ENCODE measurements at places on chromosomes 7 and 10.
A peak's percentile ranks its signal among the peaks of the same experiment; 100 is the strongest.

DNA sequence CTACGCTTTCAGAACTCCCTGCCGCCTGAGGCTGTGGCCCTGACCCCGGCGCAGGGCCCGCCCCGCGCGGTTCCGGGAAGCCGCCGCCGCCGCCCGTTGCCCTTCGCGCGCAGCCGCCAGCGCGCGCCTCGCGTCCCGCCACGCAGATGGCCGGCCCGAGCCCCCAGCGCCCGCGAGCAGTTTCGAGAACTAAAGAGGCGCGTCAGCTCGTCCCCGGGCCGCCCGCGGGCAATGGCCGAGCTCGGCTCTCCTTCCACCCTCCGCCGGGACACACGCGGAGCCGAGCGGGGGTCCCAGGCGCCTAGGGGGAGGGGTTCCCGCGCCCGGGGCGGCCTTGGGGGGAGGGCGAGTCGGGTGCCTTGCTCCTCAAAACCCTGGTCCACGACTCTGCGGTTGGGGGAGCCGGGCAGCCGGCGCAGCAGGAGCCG, 1.8 kb downstream of the HNRNPF start:
- DNase-seq, result no peak

DNA sequence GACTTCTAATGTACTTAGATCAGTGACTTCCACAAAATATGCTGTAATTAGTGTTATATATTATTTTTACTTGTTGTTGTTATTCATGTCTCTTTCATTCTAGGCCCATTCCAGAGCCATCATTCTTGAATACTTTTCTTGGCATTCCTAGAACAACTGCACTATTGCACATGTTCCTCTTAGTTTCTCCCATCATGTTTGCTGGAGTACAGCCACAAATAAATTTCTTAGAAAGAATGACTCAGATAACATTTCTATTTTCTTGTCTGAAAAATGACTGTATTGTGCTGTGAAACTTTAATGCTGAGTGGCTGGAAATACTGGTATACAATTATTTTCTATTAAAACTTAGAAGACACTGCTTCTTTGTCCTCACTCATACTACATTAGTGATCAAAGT, 651.0 kb upstream of the STEAP1 start:
- DNase-seq, result no peak

DNA sequence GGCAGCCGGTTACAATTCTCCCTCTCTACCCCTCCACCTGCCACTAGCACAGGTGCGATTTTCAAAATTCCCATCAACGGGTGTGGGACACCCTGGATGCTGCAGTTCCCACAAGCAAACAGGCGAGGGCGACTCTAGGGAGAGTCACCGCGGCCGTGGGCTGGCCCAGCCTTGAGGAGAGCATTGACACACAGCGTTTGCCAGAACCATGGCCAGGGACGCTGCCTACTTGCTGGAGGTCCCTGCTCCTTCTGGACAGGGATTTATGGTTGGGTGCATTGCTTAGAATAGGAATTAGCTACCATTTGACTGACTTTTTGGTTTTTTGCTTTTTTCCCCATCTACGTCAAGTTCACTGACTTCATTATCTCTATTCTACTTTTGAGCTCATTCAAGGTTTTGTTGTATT, 19.0 kb upstream of the CLDN4 start:
- DNase-seq, result no peak

DNA sequence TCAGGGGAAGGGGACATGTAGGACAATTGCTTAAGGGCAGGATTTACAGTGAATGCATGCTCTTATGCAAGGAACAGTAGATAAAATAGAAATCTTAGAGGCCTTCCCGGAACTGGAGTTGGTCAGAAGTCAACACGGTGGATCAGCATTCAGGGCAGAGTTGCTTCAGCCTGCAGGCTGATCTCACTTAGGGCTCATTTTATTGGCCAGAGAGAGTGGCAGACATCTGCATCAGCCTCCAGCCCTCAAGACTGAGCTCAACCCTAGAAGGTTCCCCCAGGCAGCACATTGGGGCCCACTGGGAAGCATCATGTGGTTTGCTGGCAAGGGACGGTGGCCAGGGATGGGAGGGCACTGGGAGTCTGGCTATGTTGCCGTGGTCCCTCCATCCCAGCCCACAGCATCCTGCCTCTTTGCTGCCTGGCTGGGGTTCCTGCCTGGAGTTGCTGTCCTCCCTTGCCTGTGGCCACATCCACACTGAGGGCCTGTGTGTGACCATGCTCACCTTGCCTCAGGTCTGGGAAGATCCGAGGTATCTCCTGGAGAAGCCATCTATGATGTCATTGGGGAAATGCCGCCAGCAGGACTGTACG, 13.0 kb downstream of the SCART1 start:
- no peak for DNase-seq

GRCh38 chr7:155974186-155974897, 162.1 kb upstream of the SHH start:
- DNase-seq, result no peak

- DNase-seq, result no peak
These were observed 129.4 kb downstream of the PLPP4 start for GRCh38 chr10:120586471-120586872.

DNA sequence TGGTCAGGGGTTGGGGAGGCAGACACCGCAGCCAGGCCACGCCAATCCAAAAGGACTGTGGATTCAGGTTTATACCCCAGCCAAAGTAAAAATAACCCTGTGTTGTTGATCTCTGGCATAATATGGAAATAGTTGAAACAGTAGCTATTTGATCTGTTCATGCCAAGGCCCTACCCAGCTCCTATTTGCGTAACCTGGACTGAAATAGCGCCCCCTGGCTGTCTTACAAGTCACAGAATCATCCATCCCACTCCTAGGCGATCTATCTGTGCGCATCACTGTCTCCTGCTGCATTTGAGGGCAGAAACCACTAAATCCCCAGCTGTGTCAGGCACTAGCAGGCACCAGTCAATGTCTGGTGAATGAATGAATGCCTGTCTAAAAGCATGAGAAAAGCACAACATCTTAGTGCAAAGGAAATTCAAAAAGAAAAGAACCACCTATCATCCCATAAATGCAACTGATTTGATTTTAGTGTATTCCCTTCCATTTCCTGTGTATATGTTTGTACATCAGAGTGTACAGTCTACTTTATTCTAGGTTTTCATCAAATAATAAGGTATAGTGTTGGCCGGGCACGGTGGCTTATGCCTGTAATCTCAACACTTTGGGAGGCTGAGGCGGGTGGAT, 160.0 kb downstream of the SLIT1 start:
- DNase-seq, result peak; percentile 45

- DNase-seq, result no peak
These were observed 38.3 kb upstream of the INPP5A start for GRCh38 chr10:132499367-132499685.

DNA sequence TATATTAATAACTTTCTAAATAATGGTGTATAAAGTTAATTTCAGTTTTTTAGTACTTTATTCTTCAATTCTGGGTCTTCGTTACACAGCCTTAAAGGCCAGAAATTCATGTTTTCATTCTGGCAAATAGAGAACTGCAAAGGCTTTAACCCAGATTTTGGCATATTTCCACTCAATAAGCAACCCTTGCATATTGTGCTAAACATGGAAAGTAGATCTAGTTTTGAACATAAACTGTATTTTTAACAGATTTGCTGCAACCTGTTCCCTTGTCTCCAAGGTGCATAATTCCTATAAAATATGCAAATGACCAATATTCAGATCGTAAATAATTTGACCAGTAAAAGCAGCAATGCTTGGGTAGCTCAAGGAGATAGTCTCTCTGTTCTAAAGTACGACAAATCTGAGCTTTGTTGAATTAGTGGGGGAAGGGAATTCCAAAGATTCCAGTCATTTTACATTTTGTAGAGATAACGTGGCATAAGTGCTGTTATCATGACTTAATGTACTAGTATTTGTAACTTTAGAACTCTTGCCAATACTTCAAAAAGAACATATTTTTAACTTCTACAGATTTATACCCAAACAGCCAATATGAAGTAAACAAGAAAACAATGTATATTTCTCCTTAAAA, 46.4 kb upstream of the RSBN1L start:
- DNase-seq, result no peak

DNA sequence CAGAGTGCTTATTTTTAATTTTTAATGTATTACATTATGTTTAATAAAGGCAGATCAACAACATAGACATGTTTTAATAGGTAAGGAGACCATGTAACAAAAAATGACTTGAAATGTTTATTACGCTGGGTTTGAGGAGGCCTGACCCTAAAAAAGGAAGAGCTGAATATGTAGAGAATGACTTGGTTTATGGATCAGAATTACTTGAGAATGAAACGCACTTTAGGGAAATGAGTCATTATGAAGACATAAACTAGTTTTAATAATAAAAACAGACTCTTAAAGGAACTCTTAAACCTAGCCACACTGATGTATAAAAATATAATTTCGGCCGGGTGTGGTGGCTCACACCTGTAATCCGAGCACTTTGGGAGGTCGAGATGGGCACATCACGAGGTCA, 56.5 kb downstream of the CTTNBP2 start:
- no peak for DNase-seq
